T-helper 2 cell (primary cell): ENCODE measurements at places on chromosomes 2 and 18.

- DNase-seq: no peak
These were observed 69.7 kb downstream of the DCC start for GRCh38 chr18:52409727-52410126.

DNA sequence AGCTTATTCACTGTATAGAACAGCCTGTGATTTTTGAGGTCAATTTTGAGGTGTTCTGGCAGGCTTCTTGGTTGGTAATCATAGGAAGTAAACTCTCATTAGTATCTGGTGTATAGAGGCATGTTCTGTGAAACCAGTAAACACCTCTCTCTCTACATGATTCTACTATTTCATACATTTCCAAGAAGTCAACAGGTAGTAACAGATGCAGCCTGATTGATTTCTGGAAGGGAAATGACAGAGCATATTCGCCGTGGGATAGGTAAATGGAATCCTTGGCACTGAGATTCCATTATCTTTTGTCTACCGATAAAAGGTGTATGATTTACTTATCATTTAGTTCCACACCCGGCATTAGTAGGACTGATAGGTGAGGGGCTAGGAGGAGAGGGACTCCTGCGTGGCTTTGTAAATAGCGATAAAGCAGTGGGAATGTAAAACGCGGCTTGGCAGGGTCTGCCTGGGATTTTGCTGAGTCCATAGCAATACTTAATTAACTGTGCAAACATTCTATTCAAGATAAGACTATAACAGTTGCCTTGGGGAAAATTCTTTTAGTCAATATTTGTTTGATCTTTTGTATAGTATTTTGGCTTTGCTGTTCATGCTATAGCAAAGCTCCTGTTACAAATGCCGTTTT lies 32.3 kb downstream of the LYPD6B start:
- DNase-seq: peak; percentile 41

DNA sequence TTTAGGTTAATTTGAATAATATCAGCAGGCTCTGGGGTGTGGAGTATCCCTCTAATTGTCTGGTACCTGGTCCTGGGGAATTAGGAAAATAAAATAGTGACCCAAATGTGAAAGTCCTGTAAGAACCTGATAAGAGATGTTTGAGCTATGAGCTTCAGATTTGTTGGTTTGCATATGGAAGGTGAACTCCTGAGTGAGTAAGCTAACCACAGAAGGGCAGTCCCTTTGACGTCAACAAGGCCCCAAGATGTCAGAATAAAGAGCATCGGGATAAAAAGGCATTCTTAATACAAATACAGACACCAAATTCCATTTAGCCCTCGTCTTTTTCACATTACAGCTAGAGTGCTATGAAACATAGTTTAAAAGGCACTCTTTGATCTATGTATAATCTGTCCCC lies 1366.3 kb upstream of the TMEFF2 start:
- DNase-seq: no peak

- DNase-seq: no peak
These were observed 73.4 kb downstream of the RPRM start for GRCh38 chr2:153405196-153405595.

GRCh38 chr2:167127135-167127534 lies 238.9 kb downstream of the XIRP2 start:
- DNase-seq: peak; percentile 1

DNA sequence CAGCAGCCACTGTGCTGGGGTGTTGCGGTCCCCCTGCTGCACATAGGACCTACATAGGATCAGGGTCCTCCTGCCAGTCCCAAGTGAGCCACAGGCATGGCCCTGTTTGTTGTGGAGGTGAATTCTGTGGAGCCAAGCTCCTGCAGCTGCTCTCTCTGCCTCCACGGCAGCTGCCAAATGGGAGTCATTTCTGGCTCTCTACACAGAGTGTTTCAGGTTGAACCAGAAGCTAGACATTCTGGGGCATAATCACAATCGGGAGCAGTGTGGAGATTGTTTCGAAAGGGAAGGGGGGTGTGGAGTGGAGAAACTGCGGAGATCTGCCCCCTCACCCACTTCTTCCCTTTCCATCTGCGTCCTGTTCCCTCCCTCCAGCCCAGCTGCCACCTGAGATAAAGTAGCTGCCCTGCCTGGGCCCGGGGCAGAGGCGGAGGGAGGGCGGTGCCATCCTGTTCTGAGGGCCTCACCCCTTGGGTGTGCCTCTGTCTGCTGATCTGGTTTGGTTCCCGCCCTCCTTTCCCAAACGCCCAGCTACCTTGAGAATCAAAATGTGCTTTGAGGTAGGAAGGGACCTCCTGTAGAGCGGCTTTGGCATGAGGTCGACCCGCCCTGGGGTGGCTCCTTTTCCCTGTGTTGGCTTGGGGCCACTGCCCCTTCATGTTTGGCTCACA lies 139.4 kb downstream of the WDSUB1 start:
- no peak for DNase-seq

DNA sequence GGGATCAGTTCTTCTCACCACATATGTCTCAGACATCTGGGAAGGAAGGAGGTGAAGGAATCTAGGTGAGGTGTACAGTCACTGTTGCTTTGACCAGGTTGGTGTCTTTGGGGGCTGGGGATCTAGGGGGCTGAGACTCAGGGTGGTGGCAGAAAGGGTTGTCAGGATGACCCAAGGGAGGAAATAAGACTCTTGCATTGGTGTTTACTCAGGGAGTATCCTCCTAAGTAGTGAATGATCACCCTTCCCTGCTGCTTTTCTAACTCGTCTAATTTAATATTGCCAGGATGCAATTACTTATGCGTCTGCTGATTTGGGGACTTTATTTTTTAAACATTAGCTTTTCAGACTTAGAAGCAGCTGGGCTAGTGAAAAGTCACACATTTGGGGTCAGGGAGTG lies 127.8 kb upstream of the SIX3 start:
- DNase-seq: no peak

GRCh38 chr2:11676640-11677039 lies 6.6 kb upstream of the NTSR2 start:
- no peak for DNase-seq

GRCh38 chr2:60827369-60827768 lies 54.0 kb upstream of the REL start:
- no peak for DNase-seq

DNA sequence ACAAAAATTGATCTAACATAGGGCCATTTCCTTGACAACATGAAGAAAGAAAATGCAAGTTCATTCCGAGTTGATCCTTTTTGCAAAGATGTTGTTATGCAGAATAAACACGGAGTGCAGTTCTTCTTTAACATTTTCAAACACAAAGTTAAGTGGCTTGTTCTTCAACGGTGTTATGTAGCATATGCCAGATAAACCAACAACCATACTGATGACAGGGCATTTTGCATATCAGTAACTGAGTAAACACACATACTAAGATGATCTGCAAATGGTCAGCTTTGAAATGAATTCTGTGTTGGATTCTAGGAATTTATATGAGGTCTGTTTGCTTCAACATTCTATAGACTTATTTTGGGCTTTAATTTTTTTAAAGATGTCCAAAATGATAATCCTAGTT lies 266.4 kb downstream of the GPD2 start:
- no peak for DNase-seq

- DNase-seq: no peak
These were observed 48.3 kb downstream of the ALPK2 start for GRCh38 chr18:58580623-58581022.

DNA sequence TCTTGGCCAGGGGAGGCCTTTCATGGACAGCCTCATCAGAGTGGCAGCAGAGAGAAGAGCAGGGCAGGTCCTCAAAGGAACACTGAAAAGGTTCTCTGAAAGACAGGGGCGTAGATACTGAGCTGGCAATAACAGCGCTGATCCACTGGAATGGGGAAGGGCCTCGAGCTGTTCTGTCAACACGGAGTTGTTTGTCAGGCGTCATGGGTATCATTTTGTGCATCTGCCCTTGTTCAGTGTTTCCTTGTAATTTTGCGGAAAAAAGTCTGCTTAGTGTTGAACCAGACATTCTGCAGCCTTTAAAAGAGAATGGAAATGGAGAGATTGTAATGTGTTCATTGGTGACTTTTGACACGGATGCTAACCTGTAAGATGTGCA lies 21.5 kb downstream of the AGAP1 start:
- no peak for DNase-seq
